GM13976 (cell line): ENCODE measurements at places on chromosomes 7 and 10.

GRCh38 chr7:103487419-103487818 lies 41.4 kb upstream of the SLC26A5 start:
- no peak for DNase-seq

GRCh38 chr7:155919391-155920067 lies 107.3 kb upstream of the SHH start:
- no peak for DNase-seq

DNA sequence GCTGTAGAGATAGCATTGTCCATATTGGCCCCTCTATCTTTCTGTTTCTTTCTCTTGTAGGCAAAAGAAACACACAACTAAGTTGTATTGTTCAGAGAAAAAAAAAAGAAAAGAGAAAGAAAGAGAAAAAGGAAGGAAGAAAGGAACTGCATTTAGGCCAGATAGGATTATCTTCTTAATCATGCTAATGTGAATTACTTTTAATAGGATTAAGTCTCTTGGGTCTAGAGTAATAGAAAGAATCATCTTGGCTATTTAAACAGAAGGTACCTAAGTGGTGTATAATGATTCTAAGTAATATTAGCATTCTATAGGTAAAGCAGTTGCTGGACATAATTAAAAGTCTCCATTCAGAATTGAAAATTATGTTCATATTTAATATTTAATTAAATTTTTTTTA lies 42.2 kb downstream of the GPR85 start:
- no peak for DNase-seq

DNA sequence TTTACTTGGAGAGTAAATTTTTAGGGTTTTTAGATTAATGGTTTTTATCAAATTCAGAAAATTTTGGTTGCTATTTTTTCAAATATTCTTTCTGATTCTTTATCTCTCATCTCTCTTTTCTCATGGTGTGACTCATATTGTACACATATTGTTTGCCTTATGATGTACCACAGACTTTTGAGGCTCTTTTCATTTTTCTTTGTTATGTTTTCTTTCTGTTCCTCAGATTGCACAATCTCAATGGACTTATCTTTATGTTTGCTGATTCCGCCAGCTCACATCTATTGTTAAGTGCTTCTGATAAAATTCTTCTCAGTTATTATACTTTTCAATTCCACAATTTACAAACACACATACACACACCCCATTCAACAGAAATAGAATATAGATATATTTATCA lies 168.2 kb upstream of the IGFBP3 start:
- DNase-seq: no peak

GRCh38 chr7:159321278-159321677 lies 176.6 kb upstream of the VIPR2 start:
- DNase-seq: no peak

GRCh38 chr7:17822547-17823173 lies 117.6 kb downstream of the SNX13 start:
- no peak for DNase-seq

GRCh38 chr7:104127204-104127603 lies 80.6 kb downstream of the ORC5 start:
- DNase-seq: no peak

- no peak for DNase-seq
These were observed 43.1 kb downstream of the CDH23 start for GRCh38 chr10:71439670-71440425.

- DNase-seq: no peak
These were observed 32.6 kb downstream of the PWWP2B start for GRCh38 chr10:132429281-132430230.

DNA sequence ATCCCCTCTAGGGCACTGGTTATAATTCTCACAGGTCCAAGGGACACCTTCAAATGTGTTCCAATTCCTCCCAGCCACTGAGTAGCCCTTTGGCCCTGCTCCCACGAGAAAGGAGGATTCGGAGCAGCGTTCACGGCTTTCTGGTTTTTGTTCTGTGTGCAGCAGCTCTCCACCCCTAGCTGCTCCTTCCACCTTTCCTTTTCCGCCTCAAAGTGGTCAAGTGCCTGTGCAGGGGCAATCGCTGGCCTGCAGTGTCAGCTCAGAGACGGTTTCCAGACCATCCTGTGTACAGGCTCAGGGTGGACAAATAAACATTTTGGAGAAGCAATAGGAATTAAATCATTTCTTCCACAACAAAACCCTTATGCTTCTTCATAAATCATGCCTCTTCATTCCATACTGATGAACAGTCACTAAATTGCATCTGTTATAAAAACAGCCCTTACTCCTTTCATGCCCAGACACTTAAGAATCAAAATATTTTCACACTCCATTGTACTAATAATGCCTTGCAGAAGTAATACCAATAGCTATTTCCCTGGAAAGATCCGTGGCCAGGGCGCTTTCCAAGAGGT lies 1.1 kb downstream of the KIAA1549 start:
- no peak for DNase-seq

GRCh38 chr7:77667459-77668086 lies 28.7 kb upstream of the RSBN1L start:
- DNase-seq: no peak

- no peak for DNase-seq
These were observed 80.9 kb upstream of the DYNC1I1 start for GRCh38 chr7:95691464-95691863.

DNA sequence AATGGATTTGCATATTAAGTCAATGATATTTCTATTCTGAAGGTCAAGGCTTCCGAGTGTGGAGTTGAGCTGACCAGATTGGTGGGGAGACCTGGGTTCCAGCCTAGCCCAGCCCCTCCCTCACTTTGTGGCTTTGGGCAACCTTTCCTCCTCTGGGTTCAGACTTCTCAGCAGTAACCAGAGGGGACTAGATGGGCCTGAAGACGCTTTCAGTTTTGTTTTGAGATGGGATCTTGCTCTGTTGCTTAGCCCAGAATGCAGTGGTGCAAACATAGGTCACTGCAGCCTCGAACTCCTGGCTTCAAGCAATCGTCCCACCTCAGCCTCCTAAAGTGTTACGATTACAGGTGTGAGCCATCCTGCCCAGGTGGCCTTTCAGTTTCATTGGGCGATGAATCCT lies 68.1 kb upstream of the LEP start:
- DNase-seq: no peak

GRCh38 chr10:99276848-99277486 lies 41.3 kb upstream of the HPSE2 start:
- DNase-seq: no peak

GRCh38 chr7:117767951-117768350 lies 105.3 kb downstream of the CTTNBP2 start:
- DNase-seq: no peak

DNA sequence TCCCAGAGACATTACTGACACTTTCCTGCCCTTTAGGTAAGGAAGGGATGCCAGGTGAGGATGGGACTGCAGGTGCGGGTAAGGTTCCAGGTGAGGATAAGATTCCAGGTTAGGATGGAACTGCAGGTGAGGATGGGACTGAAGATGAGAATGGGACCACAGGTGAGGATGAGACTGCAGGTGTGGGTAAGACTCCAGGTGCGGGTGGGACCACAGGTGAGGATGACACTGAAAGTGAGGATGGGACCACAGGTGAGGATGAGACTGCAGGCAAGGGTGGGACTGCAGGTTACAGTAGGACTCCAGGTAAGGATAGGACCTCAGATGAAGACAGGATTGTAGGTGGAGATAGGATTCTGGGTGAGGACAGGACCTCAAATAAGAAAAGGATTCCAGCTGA lies 322.3 kb downstream of the WDR37 start:
- no peak for DNase-seq

- DNase-seq: no peak
These were observed 24.3 kb downstream of the DENND2A start for GRCh38 chr7:140616328-140616727.

DNA sequence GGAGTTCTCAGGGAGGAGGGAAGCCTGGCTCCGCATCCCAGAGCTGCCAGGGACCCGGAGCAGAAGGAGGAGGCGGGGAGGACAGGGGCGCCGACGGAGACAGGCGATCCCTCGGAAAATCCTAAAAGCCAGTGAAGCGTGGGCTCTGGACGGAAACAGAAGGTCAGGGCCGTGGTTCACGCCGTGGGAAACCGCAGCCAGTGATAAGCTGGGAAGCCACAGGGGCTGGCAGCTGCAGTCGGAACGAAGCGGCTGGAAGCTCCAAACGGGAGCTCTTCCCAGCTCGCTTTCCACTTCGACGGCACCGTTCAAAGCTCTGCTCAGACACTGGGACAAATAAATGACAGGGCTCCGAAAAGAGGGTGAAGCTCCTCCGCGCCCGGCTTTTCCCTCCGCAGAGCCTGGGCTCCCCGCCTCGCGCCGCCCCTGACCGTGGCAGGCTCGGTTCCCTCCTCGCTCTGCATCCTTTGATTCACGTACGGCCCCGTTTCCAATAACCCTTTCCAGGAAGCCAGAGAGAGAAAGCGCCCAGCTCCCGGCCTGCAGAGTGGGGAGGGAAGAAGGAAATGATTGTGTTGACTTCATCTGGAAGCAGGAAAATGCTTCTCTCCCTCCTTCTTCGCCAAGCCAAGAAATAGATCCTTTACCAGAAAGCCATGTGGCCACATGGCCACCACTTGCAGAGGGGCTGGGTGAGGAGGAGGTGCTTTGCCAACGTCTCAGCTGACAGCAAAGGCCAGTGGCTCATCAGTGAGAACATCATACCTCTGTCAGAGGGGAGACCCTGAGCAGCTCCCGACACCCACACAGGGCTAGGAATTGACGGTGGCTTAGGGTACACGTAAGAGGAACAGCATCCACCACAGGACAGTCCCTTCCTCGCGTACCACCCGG lies 57.4 kb downstream of the ADRB1 start:
- peak; percentile 53 for DNase-seq

DNA sequence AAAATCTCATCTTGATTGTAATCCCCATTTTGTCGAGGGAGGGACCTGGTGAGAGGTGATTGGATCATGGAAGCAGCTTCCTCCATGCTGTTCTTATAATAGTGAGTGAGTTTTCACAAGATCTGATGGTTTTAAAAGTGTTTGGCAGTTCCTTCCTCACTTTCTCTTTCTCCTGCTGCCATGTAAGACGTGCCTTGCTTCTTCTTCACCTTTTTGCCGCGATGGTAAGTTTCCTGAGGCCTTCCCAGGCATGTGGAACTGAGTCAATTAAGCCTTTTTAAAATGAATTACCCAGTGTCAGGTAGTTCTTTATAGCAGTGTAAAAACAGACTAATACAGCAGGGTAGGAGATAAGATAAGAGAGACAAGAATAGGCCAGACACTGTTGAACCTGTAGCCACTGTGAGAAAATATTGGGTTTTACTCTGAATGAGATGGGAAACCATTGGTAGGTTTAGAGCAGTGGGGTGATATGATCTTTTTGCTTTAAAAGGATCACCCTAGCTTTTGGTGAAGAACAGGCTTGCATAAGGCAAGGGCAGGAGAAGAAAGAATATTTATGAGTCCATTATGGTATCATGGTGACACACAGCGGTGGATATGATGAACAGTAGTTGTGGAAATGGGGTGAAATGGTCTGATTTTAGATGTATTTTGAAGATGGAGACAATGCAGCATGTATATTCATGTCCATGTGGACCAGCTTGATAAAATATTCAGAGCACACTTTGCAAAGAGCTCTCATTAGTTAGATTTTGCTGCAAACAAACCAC lies 11.5 kb downstream of the OR6B1 start:
- DNase-seq: no peak

DNA sequence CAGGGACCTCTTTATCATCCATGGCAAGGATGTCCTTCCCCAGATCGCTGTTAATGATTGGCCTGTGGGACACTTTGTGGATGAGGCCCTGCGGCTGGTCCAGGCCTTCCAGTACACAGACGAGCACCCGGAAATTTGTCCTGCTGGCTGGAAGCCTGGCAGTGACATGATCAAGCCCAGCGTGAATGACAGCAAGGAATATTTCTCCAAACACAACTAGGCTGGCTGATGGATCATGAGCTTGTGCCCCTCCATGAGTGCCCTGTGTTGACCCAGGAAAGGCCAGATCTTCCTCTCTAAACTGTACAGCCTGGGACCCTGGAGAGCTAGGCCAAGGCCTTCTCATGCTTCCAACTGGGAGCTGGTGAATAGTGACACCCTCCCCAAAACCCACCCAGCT lies 124.1 kb downstream of the CUL2 start:
- no peak for DNase-seq
